SHP77 (cell line): ENCODE measurements at places on chromosomes 12 and 14.

- no peak for DNase-seq
Observed at GRCh38 chr12:79151956-79152355, 287.4 kb downstream of the SYT1 start.

GRCh38 chr12:122669397-122670070 is 33.6 kb downstream of the HCAR2 start:
- no peak for DNase-seq

GRCh38 chr12:108297895-108298760 is 41.0 kb downstream of the CMKLR1 start:
- DNase-seq: no peak

DNA sequence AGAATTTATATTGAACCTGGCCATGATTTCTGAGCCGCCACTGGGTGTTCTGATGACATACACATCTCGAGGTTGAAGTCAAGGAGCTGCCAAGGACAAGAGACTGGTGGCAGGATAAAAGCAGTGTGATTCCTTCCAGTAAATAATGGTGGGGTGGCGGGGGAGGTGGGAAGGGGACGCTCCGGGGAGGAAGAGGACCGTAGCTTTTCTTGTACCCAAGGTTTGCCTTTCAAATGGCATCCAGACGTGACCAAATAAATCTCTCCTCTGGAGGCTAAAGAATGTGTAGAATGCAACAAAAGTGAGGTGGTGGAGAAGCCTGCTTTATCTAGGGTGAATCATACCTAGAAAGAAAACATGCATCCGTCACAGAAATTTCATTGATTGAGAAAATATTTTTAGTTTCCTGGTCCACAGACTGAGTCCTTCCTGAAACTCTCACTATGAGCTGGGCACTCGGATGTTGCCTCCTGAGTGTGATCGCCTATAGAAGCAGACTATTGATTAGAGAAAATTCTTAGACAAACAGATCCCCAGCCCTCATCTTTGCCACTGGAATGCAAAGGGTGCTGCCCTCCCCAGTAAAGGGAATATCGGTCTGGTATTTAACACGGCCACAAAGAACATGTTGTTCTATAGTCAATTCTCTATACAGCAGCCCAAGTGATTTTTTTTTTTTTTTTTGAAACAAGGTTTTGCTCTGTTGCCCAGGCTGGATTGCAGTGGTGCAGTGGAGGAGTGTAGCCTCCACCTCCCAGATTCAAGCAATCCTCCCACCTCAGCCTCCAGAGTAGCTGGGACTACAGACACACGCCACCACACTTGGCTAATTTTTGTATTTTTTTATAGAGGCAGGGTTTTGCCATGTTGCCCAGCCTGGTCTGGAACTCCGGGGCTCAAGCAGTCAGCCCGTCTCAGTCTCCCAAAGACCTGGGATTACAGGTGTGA is 112.1 kb downstream of the DPF3 start:
- DNase-seq: no peak

DNA sequence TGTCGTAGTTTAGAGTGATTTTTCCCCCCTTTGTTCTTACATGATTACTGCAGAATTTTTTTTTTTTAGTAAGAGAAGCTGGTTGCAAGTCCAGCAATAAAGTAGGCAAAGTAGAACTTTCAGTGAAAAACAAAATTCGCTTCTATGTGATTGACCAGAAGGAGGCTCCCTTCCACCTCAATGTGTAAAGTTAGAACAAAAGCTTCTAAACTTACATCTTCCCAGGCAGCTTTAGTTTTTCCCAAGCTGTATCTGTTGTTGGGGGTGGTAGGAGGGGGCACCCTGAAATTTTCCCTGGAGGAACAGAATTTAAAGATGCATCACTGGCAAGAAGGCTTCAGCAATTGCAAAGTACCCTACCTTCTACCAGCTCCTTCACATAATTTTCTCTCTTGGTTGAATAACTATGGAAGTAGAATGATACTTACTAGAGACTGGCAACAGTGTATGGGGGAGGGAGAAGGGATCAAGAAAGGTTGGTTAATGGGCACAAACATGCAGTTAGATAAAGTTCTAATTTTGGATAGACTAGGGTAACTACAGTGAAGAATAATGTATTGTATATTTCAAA is 87.3 kb upstream of the E2F7 start:
- DNase-seq: no peak

- DNase-seq: no peak
Observed at GRCh38 chr14:21023817-21024584, 860 bp downstream of the NDRG2 start.

DNA sequence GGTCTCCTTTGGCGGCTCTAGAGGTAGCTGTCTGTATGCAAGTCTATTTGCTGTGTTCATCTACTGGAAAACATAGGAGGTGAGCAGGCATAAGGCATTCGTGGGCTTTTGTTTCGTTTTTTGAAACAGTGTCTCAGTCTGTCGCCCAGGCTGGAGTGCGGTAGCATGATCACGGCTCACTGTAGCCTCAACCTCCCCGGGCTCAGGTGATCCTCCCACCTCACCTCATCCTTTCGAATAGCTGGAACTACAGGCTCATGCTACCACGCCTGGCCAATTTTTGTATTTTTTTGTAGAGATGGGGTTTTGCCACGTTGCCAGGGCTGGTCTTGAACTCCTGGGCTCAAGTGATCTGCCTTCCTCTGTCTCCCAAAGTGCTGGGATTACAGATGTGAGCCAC is 27.5 kb downstream of the FLVCR2 start:
- no peak for DNase-seq

DNA sequence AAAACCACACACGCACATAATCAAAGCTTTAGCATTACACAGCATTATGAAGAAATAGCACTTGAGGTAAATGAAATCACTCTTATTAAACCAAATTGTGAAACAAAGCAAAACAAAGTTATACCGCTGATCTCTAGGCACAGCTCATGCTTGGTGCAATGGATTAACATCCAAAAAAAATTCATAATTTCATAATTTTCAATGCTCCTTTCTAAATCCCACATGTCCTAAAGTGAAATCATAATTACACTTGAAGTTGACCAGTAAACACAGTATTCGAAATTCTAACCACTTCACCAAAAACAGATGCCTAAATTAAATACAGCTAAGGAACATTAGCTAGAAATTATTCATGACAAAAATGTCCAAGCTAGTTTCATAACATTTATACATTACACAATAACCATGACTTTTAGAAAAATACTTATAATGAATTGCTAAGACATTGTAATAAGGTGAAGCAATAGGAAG is 1.5 kb downstream of the MLH3 start:
- no peak for DNase-seq

DNA sequence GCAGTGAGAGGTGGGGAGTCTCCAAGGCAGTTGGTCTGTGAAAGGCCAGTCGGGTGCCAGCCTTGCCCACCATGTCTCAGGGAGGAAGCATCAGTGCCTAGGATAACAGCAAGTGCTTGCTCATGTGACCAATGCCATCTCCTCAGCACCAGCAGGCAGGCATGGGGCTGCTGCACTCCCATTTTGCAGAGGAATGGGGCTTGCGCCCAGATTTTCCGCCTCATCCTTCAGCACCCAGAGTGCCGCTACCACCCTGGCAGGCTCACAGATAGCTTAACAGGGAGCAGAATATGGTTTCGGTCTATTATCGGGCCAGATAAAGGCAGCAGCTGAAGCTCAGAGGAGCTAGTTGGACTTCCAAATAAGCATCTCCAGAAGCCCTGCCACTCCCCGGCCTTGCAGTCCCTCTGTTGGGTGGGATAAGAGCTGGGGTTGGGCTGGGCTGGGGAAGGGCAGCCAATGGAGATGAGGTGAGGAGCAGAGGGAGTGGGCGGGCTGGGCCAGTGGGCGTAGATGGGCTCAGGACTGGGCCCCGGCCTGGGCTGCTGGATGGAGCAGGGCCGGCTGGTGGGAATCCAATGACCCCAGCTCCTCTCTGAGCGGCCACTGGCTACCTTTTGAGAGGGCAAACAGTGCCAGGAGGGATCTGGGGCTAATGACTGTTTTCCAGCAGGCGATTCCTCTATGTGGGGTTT is 8.4 kb upstream of the KRT80 start:
- no peak for DNase-seq

DNA sequence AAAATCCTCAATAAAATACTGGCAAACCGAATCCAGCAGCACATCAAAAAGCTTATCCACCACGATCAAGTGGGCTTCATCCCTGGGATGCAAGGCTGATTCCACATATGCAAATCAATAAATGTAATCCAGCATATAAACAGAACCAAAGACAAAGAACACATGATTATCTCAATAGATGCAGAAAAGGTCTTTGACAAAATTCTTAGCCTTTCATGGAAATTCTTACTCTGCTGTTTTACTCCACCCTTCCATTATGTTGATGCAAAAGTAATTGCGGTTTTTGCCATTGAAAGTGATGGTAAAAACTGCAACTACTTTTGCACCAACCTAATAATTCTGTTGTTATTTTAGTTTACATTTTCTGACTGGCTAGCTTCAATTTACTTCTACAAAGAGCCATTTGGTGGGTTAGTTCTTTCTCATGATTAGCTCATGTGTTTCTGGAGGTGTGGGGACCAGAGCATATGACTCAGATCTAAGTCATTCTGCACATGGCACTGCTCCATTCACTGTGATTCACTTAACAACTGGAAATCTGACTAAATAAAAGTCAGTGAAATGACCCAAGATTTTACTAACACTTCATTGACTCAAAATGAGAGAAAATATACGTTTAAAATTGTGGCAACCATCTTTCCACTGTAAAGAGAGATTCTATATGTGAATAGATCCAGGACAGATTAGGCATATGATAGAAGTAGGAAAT is 99.9 kb downstream of the TMTC3 start:
- DNase-seq: no peak

GRCh38 chr14:103078420-103078749 is 5.6 kb upstream of the LBHD2 start:
- DNase-seq: peak; percentile 75

DNA sequence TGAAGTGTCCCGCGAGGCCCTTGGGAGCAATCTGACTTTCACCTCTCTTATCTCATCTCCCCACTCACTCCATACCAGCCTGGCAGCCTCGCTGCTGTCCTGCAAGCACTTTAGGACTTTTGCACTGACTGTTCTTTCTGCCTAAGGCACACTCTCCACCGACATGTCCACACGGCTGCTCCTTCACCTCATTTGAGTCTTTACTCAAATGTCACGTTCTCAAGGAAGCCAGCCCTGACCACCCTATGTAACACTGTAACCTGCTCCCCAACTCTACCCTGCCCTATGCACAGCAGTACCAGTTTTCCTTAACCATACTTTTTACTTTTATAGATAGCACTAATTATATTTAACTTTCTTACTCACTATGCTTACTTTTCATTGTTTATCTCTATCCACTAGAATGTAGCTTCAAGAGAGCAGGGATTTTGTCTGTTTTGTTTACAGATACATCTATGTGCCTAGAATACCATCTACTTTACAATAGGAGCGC is 32.0 kb downstream of the PRKD1 start:
- DNase-seq: no peak

- DNase-seq: no peak
Observed at GRCh38 chr12:91099341-91099740, 12.0 kb downstream of the LUM start.

- no peak for DNase-seq
Observed at GRCh38 chr14:63581491-63581890, 38.3 kb upstream of the PPP2R5E start.

- DNase-seq: no peak
Observed at GRCh38 chr12:88867510-88867909, 287.2 kb upstream of the KITLG start.

DNA sequence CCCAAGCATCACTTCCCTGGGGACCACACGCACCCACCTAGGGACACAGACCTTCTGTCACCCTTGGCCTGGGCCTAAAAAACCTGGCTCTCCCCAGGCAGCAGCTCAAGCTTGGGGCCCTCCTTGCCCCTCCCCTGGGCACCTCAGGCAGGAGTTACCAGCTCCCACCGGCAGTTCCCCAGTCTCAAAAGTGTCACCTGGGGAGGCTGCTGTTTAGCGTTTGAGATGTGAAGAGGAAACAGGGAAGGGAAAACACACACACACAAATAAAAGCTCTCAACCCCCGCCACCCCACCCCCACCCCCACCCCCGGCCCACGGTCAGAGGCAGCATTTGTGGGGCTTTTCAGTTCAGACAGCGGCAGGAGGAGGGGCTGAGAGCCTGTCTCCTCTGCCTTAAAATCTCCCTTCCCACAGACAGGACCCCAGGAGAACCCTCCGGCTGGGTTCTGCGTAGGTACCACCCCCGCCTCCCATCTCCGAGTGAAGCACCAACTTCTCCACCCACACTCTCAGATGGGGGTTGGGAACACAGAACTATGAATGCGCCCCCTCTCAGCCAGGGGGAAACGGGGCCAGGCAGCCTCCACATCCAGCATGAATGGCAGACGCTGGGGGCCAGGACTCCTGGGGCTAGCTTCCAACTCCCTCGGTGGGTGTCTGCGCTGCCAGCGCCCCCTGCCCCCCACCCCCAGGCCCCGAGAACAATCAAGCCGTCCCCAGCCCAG is 3.0 kb downstream of the NCOR2 start:
- no peak for DNase-seq

DNA sequence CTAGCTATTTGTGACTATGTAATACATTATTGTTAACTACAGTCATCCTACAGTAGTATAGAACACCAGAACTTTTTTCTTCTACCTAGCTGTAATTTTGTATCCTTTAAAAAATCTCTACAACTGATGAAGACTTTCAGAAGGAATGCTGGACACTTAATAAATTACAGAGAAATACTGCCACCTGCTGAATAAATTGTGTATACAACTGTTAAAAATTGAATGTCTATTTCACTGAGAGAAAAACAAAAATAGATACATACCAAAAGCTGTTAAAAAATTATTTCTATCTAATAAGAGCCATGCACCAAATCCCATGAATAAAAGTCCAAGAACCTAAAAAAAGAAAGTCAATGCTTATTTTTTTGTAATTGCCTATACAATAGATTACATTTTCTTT is 6.6 kb downstream of the TSPAN19 start:
- peak; percentile 16 for DNase-seq

DNA sequence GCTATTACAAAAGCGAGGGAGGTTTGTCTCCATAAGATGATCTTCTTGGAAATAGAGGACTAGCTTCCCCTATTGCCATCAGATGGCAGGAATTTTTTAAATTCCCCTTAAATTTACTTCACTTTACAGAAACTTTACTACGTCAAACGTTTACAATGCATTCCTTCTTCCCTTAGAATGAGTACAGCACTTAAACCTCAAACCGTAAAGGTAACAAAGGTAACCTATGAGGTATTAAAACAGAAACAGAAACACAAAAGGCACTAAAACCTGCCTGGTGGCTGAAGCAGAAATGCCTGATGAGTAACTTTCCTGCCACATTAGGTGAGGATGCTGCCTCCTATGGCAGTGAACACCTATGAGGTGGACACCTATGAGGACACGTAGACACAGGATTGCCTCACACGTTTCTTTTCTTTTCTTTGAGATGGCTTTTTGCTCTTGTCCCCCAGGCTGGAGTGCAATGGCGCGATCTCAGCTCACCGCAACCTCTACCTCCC is 25.0 kb downstream of the DIO2 start:
- no peak for DNase-seq
